ENCODE measurements at places on chromosomes 11 and 22.
A peak's percentile ranks its signal among the peaks of the same experiment; 100 is the strongest.

DNA sequence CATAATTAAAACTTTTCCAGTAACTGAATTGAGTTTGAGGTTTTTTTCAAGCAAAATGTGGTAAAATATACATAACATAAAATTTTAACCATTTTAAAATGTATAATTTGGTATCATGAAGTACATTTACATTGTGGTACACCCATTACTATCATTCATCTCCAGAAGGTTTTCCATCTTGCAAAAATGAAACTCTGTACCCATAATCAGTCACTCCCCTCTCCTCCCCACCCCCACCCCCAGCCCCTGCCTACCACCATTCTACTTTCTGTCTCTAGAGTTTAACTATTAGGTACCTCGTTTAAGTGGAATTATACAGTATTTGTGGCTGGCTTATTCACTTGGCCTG lies 63.7 kb downstream of the MICAL2 start:
- DNase-seq, result no peak

DNA sequence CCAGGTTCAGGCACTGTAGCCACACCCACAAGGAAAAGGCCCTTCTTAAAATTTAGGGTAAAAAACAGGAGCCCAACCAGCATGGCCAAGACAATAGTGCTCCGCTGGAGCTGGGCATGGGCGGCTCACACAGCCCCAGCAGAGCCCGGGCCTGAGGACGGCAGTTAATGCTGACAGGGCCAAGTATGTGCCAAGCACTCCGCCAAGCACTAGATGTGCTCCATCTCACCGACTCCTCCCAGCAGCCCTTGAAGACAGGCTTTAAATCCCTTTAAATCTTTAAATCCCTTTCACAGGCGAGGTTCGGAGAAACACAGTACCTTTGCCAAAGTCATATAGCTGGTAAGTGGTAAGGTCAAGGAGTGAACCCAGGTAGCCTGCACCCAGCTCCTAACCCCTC lies 4.8 kb downstream of the ARFGAP2 start:
- DNase-seq, result no peak

GRCh38 chr22:49052023-49052538 lies 775.6 kb downstream of the BRD1 start:
- no peak for DNase-seq

- no peak for DNase-seq
Observed at GRCh38 chr11:85582111-85582510, 45.0 kb downstream of the DLG2 start.

GRCh38 chr11:98495601-98496000 lies 525.1 kb upstream of the CNTN5 start:
- no peak for DNase-seq

GRCh38 chr11:43072096-43072495 lies 239.7 kb upstream of the API5 start:
- no peak for DNase-seq

DNA sequence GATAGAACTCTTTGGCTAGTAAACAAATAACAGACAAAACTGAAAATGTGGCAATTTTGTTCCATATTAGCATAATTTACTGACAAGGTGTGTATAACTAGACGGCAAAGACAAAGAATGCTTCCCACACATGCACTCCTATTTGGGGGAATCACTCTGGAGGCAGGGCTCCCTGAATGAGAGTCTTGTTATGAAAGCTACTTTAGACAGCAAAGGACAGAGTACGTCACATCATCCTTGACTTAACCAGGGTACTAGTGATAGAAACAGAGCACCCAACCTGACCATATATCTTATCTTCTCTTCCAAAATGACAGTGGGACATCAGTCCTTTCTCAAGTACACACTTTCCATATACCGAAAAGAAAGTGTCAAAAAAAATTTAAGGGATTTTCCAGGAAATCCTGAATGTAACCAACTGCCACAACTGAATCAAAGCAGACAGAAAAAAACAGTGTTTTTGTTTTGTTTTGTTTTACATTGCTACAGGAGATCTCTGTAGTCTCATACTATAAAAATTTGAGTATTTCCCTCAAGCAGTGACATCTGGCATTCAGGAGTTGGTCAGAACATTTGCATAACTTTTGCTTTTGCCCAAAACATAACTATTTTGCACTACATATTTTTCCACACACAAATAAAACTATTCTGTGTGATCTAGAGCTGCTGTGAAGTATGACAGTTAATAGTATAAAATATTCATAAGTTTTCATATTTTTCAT lies 98.9 kb downstream of the ARHGAP20 start:
- DNase-seq, result no peak

- DNase-seq, result no peak
Observed at GRCh38 chr11:30800904-30801303, 214.8 kb upstream of the MPPED2 start.

GRCh38 chr11:71372693-71373657 lies 75.2 kb downstream of the DHCR7 start:
- DNase-seq, result no peak

GRCh38 chr11:116530705-116531104 lies 242.1 kb downstream of the BUD13 start:
- no peak for DNase-seq

- no peak for DNase-seq
Observed at GRCh38 chr22:38353142-38353629, 36.0 kb upstream of the CSNK1E start.

DNA sequence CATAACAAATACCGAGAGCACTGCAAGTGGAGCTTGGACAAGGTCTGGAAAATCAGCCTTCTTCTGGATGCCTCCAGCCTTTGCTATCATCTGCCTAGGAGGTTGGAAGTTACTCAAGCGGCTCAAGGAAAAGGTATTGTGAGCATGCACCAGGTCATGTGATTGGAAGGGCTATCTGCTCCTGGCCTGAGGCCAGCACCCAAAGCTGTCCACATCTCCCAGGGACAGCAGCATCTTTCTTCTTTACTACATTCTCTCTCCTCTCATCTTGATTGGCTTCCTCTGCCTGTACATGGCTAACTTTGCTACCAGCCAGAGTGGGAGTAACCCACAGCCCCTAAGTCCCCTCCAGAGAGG lies 44.2 kb upstream of the AMPD3 start:
- no peak for DNase-seq

GRCh38 chr11:77672264-77672663 lies 34.7 kb upstream of the CLNS1A start:
- DNase-seq, result no peak

DNA sequence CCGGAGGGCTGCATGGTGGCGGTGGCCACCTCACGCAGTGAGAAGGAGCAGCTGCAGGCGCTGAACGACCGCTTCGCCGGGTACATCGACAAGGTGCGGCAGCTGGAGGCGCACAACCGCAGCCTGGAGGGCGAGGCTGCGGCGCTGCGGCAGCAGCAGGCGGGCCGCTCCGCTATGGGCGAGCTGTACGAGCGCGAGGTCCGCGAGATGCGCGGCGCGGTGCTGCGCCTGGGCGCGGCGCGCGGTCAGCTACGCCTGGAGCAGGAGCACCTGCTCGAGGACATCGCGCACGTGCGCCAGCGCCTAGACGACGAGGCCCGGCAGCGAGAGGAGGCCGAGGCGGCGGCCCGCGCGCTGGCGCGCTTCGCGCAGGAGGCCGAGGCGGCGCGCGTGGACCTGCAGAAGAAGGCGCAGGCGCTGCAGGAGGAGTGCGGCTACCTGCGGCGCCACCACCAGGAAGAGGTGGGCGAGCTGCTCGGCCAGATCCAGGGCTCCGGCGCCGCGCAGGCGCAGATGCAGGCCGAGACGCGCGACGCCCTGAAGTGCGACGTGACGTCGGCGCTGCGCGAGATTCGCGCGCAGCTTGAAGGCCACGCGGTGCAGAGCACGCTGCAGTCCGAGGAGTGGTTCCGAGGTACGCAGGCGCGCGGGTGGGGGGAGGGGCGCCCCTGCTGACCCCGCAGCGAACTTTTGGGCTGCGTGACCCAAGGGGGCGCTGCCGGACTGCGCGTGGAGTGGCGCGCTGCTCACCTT lies 670 bp downstream of the NEFH start:
- no peak for DNase-seq

GRCh38 chr11:126410649-126411048 lies 55.2 kb downstream of the ST3GAL4 start:
- DNase-seq, result no peak

GRCh38 chr11:66062408-66062807 lies 7.7 kb upstream of the PACS1 start:
- no peak for DNase-seq

DNA sequence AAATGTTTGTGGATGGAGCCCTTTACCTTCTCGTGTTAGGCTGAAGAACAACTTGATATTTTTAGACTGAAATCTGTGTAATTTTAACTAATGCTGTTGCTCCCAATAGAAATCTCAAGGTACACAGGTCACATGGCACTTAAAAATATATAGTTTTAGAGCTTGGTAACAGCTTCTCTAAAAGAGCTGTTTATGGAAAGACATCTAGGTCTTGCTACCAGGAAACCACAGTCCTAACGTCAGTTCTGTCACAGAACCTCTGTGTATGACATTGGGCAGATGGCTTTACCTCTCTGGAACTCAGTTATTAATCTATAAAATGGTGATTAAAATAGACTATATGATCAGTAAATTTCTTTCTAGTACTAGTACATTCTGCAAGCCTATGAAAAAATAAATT lies 35.4 kb downstream of the PAK1 start:
- no peak for DNase-seq

- DNase-seq, result no peak
Observed at GRCh38 chr11:90491466-90491865, 268.6 kb upstream of the CHORDC1 start.

GRCh38 chr11:44952500-44953260 lies 2.0 kb upstream of the TP53I11 start:
- DNase-seq, result no peak

DNA sequence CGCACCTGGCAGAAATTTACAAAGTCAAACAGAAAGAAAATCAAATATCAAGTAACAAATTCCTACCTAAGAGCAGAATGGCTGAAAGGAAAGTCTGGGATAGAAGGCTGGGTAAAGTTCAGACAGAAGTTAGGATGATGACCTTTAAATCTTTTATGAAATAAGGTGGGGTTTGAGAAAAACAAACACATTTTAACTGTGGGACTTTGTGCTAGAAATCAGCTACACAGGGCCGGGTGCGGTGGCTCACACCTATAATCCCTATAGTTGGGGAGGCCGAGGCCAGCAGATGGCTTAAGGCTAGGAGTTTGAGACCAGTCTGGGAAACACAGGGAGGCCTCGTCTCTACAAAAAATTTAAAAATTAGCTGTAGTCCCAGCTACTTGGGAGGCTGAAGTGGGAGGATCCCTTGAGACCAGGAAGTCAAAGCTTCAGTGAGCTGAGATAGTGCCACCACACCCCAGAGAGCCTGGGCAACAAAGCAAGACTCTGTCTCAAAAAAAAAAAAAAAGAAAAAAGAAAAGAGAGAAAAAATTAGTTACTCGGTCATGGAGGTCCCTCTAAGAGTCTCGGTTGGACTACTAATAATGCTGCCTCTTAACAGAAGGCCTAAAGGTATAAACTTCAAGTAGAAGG lies 119.7 kb upstream of the BID start:
- no peak for DNase-seq

DNA sequence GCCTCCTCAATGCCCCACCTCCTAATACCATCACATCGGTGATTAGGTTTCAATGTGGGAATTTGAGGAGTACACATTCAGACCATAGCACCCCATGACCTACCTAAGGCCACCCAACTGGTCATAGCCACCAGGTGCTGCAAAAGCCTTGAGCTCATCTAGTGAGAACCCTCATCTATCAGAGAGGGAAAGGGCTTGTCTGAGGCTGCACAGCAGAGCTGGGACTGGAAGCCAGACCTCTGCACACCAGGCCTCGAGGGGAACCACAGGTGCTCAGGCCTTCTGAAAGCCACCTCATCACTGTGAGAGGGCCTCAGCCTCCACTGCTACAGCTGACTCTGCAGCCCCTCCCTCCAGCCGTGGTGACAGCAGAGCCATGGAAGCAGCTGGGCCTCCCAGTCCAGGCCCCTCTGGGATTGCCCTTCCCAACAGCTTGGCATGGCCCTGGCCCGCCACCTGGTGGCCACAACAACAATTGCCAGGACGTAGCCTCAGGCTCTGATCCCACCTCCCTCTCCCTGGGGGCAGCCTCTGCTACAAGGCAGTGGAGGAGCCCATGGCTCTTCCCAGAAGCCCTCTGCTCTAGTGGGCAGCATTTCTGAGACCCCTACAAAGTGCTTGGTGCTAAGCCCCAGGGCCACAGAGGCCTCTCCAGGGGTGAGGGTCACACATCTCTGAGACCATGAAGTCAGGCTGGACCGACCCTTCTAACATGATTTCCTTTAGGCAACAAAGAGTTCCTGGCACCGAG lies 41.0 kb upstream of the PRDM11 start:
- peak; percentile 44 for DNase-seq

DNA sequence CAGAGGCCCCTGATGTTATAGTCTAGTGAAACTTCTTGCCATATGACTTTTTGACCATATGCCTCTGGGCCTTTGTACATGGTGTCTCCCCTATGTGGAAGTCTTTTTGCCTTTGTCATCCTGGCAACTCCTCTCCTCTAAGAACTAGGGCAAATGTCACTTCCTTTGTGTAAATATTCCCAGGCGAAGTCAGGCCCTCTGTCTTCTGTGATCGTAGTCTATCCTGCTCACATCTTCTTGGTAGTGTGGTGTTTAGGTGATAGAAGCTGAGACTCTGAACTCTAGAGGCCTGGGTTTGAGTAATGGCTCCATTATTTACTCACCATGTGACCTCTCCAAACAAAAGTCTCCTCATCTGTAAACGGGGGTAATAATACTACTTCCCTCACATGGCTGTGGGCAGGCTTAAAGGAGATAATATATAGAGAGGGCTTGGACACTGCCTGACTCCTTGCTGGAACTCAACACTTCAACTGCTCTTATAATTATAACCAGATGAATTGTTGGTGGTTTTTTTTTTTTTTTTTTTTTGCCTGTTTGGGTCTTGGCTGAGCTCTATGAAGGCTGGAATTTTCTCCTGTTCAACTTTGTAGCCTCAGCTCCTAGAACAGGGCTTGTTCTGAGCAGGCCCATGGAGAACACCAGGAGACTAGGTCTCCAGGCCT lies 43.8 kb downstream of the INSC start:
- no peak for DNase-seq

DNA sequence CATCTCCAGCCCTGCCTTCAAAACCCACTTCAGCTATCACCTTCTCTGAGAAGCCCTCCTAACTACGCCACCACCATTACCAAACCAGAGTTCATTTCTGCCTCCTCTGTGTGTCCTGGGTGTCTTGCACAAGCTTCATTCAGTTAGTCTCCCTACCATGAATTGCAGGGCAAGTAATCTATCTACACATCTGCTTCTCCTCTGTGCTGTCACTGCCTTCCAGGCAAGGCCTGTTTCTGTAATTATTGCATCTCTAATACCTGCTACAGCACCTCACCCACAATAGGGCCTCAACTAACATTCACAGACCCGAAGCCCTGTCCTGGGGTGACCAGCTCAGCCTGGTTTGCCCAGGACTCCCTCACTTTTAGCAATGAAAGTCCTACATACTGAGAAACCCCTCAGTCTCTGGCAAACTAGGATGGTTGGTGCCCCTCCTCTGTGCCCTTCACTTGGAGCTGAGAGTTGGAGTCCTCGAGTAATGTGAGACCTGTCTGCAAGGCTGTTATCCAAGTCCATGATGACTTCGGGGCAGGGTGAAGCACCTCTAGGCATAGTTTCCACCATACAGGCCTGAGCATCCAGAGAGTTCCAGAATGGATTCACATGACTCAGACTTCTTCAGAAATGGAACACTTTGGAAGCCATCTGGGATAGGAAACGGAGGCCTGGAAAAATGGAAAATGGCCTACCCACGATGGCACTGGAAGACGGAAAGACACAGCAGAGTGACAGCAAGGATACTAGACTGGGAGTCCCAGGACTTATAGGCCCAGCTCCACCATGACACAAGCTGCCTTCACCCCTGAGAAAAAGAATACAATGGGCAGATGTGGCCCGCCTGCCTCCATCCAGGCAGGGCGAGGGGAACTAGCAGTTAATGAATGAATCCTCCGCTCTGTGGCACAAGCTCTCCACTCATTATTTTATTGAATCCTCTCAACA lies 269.3 kb downstream of the BUD13 start:
- no peak for DNase-seq

- peak; percentile 3 for DNase-seq
Observed at GRCh38 chr22:25362215-25362882, 142.9 kb downstream of the CRYBB2 start.
